ENCODE measurements at places on chromosomes 12 and 14.

- DNase-seq: no peak
Observed at GRCh38 chr12:1620092-1620491, 8.9 kb upstream of the WNT5B start.

DNA sequence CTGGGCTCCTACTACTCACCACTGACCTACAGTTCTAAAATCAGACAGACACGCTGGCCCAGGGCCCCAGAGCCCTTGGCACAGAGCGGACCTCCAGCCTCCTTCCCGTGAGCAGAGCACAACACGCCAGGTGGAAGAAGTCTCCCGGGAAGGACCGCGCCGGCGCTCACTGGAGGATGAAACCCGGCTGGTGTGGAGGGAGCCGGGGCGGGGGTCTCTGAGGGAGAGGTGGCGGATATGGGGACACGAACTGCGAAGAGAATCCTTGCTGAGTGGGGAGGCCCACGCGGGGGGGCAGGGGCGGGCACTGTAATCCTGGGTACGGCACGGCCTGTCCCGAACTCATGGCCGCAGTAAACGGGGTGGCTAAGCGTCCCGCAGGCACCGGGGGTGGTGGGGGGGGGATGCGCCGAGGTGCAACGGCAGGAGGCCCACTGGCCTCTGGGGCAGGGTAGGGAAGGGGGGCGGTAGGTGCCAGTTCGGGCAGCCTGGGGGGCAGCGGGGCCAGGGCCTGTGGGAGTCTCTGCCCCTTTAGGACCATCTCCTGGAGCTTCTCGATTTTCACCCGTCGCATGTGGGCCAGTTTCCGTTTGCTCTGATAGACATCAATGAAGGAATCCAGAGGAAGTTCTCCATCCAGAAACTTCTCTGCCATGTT, 28.8 kb downstream of the VPS37B start:
- DNase-seq: no peak

GRCh38 chr14:93683226-93683625, 105.1 kb downstream of the PRIMA1 start:
- DNase-seq: peak; percentile 1

DNA sequence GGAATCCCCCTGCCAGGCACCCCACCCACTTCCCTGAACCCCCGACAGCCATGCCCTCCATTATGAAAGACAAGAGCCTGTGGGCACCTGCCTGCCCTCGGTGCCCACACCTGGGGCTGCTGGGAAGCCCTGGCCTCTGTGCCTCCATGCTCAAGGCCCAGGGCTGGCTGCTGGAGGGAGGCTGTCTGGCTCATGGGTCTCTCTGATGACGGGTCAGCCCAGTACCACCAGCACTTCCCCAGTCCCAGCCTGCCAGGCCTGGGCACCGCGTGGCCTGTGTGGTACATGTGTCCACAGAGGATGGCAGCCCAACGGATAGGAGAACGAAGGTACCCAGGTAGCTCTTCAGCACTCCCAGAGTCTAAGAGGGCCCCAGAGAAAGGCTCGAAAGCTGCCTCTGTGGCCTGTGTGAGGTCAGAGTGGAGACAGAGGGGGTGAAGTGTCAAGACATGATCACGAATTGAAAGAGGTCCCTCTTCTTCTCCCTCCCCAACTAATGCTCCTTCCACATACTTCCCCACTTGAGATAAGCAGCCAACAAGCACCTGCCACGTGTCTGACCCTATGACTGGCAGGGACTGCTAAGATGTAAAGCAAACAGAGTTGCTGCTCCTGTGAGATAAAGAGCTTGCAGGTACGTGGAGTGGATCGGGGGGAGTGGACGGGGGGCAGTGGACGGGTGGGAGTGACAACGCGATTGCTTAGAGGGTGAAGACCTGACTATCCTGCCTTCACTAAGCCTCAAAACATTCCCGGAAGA, 21.2 kb downstream of the FBLN5 start:
- DNase-seq: no peak

- no peak for DNase-seq
Observed at GRCh38 chr14:45199230-45199629, 53.8 kb downstream of the MIS18BP1 start.

DNA sequence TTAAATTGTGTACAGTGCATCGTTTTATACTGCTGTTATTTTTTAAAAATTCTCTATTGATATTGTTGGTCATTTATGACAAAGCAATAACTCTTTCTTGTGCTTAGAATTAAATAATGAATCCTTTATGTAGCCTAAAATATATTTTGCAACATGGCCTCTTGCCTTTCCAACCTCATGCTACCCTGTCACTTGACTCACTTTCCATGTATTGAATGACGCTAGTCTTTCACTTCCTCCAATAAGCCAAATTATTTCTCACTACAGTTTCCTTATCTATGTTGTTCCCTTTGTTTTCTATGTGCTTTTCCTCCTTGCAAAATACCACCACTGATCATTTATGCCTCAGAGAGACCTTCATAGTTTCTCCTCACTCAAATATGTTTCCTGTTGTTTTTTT, 16.3 kb upstream of the EPYC start:
- no peak for DNase-seq

DNA sequence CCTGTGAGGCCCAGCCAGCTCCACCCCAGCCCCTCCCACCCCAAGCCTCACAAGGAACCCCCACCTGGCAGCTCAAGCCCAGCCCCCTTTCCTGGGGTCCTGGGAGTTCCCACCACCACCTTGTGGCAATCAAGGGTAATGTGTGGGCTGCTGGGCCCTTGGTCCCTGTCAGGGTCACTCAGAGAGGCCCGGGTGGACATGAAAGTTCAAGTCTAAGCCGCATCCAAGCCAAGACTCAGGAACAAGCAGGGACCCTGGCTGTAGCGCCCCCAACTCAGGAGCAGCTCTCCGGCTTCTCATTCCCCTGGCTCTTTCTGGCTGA, 106.4 kb upstream of the C14orf180 start:
- no peak for DNase-seq

DNA sequence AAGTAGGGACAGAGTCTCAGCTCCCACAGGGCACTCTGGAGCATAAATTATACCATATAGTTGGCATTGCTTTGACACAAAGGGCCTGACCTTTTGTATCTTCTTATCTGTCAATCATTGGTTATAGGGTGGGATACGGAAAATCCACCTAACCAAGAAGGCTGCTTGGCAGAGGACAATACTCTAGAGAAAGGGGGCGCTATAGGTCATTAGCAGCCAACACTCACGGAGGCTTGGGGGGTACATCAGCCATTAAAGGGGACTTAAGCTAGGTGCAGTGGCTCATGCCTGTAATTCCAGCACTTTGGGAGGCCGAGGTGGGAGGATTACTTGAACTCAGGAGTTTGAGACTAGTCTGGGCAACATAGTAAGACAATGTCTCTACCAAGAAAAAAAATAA, 22.9 kb downstream of the SPTSSA start:
- DNase-seq: no peak

- DNase-seq: no peak
Observed at GRCh38 chr12:78101113-78101876, 270.6 kb downstream of the NAV3 start.

DNA sequence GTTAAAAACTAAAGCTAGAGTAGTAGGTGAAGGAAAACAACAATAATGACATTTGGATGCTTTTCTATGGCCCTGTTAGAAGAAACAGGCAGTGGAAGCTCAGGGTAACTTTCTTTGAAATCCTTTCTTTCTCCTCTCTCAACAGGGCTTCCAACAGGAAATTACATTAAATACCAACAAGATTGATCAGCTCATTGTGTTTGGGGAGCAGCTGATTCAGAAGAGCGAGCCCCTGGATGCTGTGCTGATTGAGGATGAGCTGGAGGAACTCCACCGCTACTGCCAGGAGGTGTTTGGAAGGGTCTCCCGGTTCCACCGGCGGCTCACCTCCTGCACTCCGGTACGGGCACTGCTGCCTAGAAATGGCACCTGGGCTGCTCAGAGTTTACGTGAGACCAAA, 81.5 kb downstream of the ESR2 start:
- no peak for DNase-seq

DNA sequence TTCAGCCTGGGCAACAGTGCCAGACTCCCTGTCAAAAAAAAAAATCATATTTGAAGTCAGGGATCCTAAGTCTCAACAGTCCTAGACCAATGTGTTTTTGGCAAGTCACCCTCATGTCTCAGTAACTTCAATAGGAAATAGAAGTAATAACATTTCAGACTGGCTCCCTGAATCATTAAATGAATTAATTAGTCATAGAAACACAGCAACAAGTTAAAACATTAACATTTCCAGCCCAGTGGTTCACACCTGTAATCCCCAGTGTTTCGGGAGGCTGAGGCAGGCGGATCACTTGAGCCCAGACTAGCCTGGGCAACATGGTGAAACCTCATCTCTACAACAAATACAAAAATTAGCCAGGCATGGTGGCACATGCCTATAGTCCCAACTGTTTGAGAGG, 125.2 kb downstream of the GTF2A1 start:
- DNase-seq: no peak

GRCh38 chr14:56807386-56808109, 2.7 kb downstream of the OTX2 start:
- DNase-seq: no peak

GRCh38 chr12:77324763-77325468, 259.5 kb upstream of the E2F7 start:
- DNase-seq: peak; percentile 84

GRCh38 chr14:72679141-72679535, 214.8 kb downstream of the DPF3 start:
- no peak for DNase-seq

DNA sequence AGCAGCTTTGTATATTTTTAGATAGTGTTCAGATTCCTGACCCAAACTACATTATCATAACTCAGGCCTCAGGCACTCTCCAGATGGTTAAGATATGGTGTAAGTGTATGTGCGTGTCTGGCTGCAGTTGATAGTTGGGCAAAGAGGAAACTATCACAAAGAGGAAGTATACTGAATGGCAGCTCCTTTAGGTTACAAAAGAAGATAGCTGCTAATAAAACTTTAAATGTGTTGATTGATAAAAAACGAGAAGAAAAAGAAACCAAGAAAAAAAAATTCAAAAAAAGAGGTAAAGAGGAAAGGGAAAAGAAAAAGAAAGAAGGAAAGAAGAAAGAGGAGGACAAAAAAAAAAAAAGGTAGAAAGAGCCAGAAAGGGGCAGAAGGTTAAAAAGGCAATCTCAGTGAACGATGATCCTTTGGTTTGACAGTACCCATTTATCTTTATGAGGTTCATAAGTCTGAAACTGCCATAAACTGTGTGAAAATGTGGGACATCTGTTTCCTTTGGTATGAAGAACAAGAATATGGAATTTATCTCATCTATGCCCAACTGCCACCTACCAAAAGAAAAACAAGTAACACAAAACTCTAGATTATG, 42.2 kb downstream of the TAOK3 start:
- DNase-seq: no peak

DNA sequence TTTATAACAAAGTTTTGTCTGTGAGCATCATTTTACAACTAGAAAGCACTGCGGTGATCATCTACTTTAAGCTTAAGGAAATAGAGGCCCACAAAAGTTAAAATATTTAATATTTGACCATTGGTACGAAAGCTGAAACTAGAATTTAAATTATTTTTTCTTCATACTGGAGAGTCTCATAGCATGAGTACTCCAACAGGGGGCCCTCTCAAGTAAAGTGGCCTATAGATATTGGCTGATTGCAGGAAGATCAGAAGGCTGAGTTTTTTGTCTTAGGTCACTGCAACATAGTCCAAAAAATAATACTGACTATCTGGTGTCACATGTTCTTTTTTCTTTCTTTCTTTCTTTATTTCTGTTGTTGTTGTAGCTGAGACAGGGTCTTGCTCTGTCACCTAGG, 75.3 kb upstream of the ZDHHC17 start:
- peak; percentile 44 for DNase-seq

DNA sequence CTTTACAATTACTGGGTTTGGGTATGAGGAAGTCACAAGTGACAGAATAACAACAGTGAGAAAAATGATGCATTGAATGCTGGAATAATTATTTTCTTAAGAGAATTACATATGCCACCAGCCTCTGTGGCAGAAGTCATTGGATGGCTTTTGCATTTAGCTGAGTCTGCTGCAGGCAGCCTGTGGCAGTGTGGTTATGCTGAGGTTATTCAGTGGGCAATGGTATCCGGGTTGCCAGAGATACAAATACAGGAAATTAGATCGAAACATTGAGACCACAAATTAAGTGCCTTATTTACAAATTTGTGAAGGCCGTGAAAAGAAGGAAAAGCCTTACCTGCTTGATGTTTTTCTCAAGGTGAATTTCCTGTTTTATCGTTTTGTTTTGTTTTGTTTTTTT, 1050.0 kb downstream of the GALC start:
- no peak for DNase-seq

DNA sequence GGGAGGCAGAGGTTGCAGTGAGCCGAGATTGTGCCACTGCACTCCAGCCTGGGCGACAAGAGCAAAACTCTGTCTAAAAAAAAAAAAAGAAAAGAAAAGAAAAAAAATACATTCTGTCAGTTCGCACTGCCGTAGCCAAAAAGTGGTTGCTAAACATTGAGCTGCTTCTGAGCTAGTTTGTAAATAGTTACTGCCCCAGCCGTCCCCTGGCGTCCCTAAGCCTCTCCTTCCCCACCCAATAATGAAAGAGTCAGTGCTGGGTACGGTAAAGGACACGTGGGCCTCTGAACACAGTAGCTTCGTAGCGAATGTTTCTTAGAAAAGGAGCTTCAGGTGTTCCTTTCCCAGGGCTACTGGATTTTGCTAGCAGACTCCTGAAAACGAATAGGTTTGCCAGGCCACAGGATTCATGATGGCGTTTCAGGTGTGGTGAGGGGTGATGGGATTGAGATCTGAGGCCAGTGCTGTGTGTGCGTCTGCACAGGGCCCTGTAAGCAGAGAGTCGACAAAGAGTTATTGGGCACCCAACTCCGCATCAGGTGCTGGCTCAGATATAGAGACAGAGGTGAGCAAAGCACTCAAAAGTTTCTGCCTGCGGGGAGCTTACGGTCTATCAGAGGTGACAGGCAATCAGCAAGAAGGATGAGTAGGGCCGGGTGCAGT, 94.1 kb downstream of the LGMN start:
- no peak for DNase-seq

DNA sequence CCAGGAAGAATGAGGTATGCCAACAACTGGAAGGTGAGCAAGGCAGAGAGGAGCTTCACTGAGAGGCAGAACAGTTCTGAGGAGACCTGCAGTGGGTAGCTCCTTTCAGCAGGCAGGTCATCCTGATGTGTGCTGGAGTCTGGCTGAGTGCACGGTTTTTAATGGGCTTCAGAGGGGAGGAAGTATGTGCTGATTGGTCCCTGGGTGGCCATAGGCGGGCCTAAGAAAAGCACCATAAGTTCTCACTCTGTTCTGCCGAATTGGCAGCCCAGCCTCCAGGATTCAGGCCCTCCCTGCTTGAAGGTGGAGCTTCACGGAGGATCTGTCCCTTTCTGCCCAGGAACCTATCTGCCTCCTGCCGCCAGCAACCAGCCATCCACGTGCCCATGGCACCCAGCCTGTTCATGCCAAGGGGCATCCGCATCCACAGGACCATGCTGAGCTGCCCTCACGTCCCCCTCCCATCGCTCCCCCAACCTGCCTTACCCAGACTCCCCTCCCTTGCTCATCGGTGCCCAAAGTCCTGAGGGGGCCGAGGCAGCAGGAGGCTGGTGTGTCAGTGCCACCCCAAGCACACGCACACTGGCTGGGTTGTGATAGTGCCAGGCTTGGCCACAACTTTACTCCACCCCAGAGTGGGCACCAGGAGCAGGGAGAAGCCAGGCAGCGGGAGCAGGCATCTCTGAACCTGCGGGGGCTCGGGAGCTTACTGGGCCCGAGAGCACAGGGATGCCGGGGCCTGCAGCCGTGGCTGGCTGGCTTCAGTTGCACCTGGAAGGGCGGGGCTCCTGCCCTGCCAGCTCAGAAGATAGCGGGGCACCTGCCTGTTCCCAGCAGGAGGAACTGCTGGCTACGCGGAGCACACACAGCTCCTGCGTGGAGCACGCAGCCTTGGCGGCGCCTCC, 608.4 kb upstream of the FOXG1 start:
- no peak for DNase-seq

- DNase-seq: no peak
Observed at GRCh38 chr14:68308726-68309520, 483.9 kb downstream of the ZFP36L1 start.

Measured in ACHN (cell line).